HL-60 (cell line): ENCODE measurements at places on chromosomes 5 and 9.

DNA sequence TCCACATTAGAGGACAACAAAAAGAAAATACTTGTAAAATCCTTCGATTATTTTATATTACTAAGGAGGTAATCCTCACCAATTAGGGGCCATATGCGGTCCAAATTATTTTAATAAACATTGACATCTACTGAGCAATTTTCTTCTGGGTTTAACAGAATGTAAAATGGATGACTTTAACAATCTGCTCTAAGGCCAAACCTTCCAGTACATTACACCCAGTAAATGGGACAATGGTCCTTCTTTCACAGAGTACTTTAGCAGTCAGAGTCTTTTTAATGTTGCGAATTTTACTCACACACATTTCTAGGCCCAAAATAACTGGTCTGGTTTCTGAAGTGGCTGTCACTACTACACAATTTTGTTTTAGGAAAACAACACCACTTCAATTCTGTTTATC lies 106.9 kb downstream of the TTC39B start:
- no peak for DNase-seq

DNA sequence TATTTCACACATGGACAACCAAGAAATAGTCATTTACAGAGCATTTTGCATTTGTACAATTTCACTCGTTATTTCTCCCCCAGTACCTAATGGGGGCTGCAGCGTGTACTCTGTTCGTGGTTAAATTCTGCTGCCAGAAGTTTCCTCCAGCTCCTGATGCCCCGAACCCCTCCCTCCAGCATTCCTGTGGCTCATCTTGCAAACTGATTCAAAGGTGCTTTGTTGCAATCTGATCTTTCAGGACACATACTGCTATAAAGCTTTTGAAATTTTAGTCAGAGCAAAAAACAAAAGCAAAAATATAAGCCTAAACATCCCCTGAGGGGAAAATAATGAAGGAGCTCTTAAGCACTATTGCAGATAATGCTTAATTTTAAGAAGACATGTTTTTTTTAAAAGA lies 27.7 kb downstream of the UBLCP1 start:
- DNase-seq = no peak

DNA sequence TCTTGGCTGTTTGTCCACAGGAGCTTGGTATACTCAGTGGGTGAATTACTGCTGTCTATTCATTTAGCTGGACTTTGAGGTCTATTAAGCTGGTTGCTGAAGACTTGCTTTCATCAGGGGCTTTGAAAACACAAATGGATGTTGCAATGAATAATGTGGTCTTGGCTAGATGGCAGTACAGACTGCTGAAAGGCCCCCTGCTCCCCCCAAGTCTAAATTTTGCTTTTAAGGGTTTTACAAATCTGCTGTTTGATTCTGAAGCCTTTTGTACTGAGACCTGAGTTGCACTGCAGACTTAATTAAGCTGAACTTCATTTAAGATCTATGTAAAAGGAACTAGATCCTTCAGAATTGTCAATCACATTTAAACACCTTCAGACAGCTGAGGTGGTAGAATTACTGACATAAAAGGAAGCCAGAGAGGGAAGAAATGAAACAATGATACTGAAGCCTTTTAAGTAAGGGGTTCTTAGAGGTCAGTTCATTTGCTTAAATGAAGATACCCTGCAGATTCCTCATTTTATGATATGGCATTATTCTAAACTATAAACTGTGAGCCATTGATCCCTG lies 37.3 kb downstream of the KCTD16 start:
- no peak for DNase-seq

DNA sequence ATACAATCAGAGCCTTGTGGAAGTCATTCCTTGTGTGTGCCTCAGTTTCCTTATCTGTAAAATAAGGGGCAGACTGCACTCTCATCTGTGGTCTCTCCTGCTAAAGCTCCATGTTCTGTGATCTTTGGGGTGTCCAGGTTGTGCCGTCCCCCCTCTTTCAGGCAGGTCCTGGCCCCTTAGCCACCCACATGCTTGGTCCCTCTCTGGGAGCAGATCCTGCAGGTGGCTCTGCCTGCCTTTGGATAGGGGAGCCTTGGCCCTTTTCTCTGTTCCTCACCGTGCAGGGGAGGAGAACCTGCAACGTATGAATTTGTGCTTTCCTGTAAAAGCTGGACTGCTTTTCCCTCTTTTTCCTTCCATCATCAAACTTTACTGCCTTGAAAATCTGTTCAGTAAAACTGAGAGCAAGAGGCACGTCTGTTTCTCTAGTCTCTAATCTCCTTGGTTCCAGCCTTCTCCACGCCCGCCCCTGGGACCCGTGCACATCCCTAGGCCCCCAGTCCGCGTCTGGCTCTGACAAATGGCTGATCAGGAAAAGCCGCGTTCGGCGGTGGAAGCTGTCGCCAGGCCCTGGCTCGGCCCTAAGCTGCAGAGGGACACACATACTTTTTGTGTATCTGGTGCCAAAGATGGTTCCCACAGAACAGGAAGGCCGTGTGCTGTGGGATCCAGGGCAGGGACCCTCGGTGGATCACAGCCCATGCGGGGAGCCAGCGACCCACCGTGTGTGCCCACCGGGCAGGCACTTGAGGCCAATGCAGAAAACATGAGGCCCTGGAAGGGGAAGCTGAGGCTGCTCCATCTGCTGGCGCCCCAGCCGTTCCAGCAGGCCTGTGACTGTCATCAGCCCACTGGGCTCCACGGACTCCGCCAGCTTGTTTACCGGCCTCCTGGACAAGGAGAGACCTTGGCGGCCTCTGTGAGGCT lies 43.4 kb upstream of the COL5A1 start:
- no peak for DNase-seq

DNA sequence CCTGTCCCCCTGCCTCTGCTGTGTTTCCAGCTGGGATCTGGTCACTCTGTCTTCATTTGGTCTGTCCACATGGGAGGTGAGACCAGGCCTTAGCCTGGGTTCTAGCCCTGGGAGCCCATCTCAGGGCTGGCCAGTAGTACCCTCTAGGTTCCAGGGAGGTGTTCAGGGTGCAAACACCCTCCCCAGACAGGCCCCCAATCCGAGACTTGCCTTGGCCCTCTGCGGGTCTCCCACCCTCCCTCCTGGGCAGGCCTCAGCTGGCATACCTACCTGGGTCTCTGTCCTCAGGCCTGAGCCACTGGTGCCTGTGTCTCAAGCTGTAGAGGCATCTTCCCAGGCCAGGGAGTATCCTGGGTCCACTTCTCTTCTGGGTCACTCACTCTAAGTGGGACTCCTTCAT lies 925 bp upstream of the SAPCD2 start:
- no peak for DNase-seq
